Dermis blood vessel endothelial cell (primary cell): ENCODE measurements at places on chromosomes 13 and 19. TPM values are rescaled to one million over a fixed set of nuclear protein-coding genes. Genes with fewer than 3 reads are reported as not detected.

KIR2DL3 gene
- total RNA-seq: not detected in 2 replicates

WASF3 gene
- 19.4 and 35.9 TPM in 2 replicates for total RNA-seq

NLRP7 gene
- total RNA-seq: under 0.01 TPM in 1 of 2 replicates, not detected in the other

VSTM1 gene
- not detected in 2 replicates for total RNA-seq

ZNF441 gene
- total RNA-seq: 8.0 and 10.4 TPM in 2 replicates

ZNF730 gene
- total RNA-seq: 1.2 and 4.1 TPM in 2 replicates

- DNase-seq: peak; percentile 28
Measured at GRCh38 chr19:8209462-8210378, 550 bp downstream of the CERS4 start.

- DNase-seq: peak; percentile 80
Measured at GRCh38 chr13:102870677-102871415, 25.0 kb downstream of the ERCC5 start.

- no peak for DNase-seq
Measured at GRCh38 chr13:60165391-60166099, 1.8 kb upstream of the DIAPH3 start.

DNA sequence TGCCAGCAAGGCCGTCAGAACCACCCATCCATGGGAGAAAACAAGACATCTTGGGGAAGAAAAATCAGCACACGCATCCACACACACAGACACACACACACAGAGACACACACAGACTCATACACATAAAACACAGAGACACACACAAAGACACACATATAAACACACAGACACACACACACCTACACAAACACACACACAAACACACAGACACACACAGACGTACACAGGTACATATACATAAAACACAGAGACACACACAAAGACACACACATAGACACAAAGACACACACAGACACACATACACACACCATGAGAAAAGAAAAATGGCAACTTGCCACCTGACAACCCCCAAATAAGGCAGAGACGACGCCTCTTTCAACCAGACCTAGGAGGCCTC, 40.6 kb downstream of the ZIC5 start:
- no peak for DNase-seq

DNA sequence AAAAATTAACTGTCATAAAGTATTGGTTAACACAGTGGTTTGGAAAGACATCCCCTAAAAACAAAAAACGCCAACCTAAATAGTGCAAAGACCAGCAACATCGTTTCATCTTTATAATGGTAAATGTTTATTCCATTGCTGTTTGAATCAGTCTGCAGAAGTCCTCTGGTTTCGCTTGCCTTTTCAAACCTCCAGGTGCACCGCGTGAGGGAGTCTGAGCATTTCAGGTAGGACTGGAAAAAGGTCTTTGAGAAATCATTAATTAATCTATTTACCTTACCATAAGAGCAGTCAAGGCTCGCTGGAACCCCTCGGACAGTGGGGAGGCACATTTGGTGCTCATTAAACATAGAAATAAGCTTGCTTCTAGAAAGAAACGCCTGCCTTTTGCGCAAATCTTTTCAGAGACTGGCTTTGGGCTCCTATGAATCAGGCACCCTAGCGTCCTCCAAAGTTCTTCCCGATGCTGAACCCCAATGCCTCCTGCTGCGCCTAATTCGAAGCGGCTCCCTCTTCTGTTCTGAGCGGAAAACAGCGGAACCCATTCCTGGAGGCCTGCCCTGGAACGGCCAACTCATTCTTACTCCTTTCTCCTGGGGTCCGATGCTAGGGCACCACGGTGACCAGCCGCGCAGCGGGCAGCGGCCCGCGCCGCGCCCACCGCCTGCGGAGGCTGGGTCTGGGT, 951 bp upstream of the MTUS2 start:
- peak; percentile 27 for DNase-seq

DNA sequence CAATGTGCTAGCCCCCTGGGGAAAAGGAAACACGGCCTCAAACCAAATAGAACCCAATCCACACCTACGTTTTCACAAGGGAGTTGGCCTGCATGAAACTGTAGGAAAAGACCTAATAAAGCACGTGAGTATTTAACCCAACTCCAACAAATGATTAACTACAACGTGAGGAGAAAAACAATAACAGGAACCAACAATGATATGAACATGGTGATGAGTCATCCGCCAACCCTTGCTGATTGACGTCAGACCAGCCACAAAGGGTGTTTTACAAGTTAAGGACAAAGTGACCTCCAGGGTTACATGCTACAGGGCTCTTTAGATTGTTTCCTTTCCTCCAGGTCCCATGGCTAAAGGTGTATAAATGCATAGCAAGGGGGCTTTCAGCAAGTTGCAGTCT, 460.5 kb downstream of the COG6 start:
- peak; percentile 98 for DNase-seq

GRCh38 chr13:108486096-108486495, 143.3 kb upstream of the MYO16 start:
- no peak for DNase-seq

DNA sequence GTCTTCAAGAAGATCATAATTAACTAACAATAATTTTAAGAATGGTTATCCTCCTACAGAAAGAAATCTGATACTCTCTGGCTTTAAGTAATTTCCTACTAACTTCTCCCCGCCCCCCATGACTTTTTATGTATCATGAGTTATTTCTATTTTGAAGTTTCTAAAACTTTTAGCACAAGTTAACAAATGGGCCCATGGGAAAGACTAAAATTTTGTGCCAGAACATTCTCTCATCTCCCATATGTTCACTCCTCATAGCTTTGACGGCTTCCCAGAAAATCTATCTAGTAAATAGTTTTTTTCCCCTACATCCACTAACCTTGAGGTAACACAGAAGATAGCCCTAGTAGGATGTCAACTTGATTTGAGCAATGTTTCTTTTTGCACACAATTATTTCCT, 148.3 kb downstream of the POSTN start:
- DNase-seq: no peak

DNA sequence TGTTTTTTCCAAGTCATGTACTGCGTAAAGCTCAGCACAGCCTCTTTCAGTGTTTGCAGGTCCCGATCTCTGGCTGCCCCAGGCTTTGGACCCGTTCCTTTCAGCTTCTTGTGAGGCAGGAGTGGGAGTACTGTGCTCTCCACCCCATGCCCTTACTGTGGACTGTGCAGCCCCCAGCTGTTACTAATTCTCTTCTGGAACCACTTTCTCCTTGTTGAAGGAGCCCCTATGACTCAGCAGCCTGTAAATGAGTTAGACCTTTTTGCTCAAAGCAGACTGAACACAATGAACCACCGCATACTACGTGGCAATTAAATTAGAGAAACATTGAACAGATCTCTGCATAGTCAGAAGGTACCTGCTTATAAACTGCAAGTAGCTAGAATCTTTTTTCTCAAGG, 39.0 kb downstream of the SERTM1 start:
- DNase-seq: no peak

DNA sequence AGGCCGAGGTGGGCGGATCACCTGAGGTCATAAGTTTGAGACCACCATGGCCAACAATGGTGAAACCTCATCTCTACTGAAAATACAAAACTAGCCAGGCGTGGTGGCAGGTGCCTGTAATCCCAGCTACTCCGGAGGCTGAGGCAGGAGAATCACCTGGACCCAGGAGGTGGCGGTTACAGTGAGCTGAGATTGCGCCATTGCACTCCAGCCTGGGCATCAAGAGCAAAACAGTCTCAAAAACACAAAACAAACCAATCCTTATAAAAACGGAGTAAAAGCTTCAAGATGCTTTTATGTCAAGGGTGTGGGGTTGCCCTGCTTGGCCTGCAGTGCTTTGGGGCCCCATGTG, 7.2 kb downstream of the ACP4 start:
- DNase-seq: no peak

GRCh38 chr13:94640721-94641120, 39.1 kb downstream of the GPR180 start:
- no peak for DNase-seq

- peak; percentile 38 for DNase-seq
Measured at GRCh38 chr13:74889321-74889720, 592.6 kb downstream of the TBC1D4 start.

DNA sequence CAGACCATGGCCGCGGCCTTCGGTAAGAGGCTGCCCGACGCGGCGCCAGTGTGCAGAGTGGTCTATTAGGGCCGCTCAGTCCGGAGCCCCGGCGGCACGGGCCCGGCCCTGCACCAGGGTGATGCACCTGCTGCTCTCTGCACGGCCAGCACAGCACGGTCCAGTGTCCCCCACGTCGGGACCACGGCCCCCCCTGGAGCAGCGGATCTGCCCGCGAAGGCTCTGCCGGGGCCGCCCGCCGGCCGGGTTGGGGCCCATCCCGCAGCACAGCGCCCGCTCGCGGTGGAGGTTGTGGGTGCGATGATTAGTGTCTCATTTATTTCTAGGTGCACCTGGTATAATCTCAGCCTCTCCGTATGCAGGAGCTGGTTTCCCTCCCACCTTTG, 7.9 kb downstream of the PTBP1 start:
- DNase-seq: no peak

- DNase-seq: no peak
Measured at GRCh38 chr13:66224663-66225062, 1005.5 kb downstream of the PCDH9 start.

GRCh38 chr13:56015919-56016318, 1124.8 kb upstream of the PRR20A start:
- DNase-seq: no peak

GRCh38 chr19:15251749-15252397, 19.6 kb upstream of the EPHX3 start:
- peak; percentile 76 for DNase-seq

DNA sequence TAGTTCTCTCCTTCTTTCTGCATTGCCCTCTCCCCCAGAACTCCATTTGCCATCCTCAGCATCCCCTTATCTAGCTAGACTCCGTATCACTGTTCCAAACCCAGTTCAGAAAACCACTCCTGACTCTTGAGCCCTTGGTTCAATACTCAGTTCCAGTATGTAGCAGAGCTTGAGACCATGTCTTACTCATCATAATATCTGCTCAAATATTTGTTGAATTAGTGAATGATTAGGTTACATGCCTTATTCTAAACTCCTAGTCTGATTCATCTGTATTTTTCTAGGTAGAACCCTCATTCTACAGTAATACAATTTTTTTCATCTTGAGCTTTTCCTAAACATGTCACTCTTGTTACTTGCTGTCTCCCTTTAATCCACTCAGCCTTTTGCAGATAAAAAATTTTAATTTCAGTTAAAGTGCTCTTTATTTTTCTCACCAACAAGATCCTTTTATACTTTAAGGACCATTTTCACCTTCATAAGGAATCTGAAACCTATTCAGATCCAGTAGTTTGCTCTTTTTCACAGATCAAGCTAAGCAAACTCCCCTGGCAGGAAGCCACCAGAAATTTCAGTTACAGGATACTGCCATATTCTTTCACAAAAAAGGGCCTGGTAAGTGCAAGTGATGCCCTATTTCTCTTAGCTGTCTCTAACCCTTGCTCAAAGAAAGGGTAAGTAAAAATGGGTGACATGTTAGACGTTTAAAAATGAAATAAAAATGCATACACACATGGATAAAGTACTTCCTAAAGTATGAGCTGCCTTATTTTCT, 23.1 kb upstream of the INTS6 start:
- no peak for DNase-seq

DNA sequence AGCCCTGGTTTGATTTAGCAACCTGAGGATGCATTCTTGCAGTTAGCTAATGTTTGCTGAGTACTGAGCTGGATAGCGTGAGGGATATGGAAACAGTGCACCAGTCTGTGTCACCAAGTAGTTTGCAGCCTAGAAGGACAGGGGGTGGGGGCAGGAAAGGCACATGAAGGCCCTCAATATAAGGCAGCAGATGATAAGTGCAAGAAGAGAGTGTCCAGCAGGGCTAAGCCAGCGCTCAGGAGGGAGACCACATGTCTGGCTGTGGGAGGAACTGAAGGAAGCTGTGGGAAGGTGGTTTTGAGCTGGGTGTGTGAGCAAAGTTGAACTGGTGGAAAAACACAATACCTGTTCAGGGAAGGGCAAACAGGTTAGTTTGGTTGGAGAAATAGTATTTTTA, 1.7 kb downstream of the CXCL17 start:
- no peak for DNase-seq

DNA sequence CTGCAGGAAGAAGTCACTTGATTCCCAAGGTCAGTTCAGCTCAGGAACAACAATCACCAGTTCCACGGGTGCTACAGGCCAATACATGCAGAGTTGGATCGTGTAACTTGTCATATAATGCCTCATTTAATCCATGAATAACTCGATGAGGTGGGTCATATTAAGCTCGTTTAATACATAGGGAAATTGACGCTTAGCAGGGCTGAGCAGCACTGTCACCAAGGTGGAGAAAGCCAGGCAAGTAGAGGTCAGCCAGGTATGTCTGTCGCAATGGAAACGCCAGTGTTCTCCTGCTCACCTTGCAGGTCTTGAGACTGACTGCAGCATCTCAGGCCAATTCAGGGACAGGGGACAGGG, 52.3 kb downstream of the CCDC70 start:
- DNase-seq: no peak

GRCh38 chr19:19205416-19206410, 2.5 kb upstream of the NR2C2AP start:
- DNase-seq: no peak

GRCh38 chr13:20776751-20777150, 3.0 kb upstream of the EEF1AKMT1 start:
- no peak for DNase-seq

- no peak for DNase-seq
Measured at GRCh38 chr13:91017669-91018053, 329.8 kb upstream of the MIR17HG start.

DNA sequence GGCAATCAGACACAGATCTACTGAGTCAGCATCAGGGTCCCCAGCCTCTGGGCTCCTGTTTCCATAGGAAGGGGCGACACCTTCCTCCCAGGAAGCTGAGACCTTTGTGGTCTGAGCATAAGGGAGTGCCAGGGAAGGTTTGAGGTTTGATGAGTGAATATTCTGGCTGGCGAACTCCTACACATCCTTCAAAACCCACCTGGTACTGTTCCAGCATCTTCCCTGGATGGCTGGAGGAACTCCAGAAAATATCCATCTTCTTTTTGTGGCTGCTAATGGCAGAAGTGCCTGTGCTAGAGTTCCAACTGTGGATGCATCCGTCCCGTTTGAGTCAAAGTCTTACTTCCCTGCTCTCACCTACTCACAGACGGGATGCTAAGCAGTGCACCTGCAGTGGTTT, 9.2 kb downstream of the INSL3 start:
- DNase-seq: no peak
